BJ (cell line): ENCODE measurements at places on chromosomes 16 and 17.

- DNase-seq, result no peak
Measured at GRCh38 chr16:28556914-28557320, 3.2 kb downstream of the SGF29 start.

- DNase-seq, result no peak
Measured at GRCh38 chr17:5391678-5392077, 27.8 kb downstream of the NUP88 start.

DNA sequence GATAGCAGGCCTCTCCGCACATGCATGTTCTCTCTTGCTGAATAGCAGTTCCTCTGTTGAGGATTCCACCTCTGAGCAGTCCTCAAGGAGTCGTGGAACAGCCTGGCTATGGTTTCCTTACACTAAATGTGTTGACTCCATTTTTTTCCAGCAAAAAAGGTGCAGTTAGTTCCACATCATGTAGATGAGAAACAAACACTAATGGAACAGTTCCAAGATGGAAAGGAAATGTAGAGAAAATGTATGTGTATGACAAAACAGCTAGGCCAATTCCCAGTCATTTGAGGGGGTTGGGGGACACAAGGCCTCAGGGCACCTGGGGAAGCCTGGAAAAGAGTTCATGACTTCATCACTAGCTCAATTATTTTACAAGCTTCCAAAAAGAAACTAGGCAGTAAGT lies 90.0 kb downstream of the CFDP1 start:
- DNase-seq, result no peak

- no peak for DNase-seq
Measured at GRCh38 chr16:27824006-27824405, 239.5 kb downstream of the GSG1L start.

DNA sequence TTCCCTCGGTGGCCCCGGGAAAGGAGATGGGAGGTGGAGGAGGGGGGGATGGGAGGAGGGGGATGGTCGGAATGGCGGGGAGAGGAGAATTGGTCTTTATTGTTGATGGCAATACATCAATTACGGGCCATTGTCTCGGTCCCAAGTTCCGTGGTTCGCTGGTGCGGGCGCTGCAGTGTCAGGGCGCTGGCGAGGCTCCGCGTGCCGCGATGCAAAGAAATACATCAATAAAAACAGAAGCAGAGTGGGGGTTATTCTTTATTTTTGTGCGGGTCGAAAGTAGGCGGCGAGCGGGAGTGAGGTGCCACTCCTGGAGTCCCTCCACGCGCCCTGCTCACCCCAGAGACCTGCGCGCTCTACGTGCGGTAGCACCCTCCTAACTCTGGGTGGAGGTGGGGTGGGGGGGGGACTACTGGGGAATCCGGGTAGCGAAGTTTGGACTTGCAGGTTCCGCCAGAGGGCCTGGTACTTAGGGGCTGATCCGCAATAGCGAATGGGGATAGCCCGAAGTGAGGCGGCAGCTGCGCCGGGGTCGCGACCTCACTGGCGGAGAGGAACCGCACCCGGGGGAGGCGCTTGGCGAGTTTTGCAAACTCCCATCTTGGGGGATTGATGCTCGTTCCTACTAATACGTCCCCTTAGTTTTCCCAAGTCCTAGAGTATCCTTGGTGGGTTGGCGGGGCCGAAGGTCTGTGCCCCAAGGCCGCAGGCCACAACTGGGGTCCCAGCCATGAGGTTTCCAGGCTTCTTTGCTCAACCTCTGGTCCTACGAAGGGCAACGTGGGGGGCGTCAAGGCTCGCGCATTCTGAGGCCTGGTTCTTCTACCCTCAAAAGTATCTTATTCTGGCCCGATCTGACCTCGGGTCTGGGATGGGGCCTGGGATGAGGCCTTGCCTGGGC lies 3.5 kb upstream of the SALL1 start:
- DNase-seq, result no peak

- no peak for DNase-seq
Measured at GRCh38 chr17:39684369-39685192, 3.3 kb downstream of the PGAP3 start.
